ENCODE measurements at places on chromosomes 3 and 15.

DNA sequence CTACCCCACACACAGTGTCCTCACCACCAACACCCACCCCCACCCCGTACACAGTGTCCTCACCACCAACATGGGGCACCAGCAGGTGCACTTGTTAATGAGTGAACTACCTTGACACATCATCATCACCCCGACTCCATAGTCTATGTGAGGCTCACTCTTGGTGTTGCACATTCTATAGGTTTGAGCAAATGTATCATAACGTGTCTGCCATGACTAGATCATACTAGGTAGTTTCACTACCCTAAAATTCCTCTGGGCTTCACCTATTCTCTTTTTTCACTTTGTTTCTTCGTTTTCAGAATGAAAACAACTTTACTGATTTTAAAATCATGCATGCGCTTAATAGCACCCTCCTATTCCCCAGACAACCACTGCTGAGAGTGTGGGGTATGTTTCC, 102.6 kb upstream of the SLC6A6 start:
- DNase-seq, result no peak
- no peaks in the 10 kb centered on the region for H3K36me3 ChIP-seq
- peaks cover 43% of the 10 kb centered on the region for H3K4me1 ChIP-seq
- peaks cover 8% of the 10 kb centered on the region for H3K27me3 ChIP-seq

- DNase-seq, result no peak
- H3K27ac ChIP-seq, result no peak overlapping the region
- H3K4me1 ChIP-seq, result peaks cover 41% of the 10 kb centered on the region
- H3K27me3 ChIP-seq, result no peaks in the 10 kb centered on the region
- no peaks in the 10 kb centered on the region for H3K36me3 ChIP-seq
These were observed 44.3 kb downstream of the SLCO3A1 start for GRCh38 chr15:91897585-91898372.

- no peak overlapping the region for H3K4me3 ChIP-seq
- DNase-seq, result no peak
- H3K36me3 ChIP-seq, result no peaks in the 10 kb centered on the region
- peaks cover 21% of the 10 kb centered on the region for H3K4me1 ChIP-seq
These were observed 525.8 kb upstream of the PROK2 start for GRCh38 chr3:72310419-72311380.

- peaks cover 4% of the 10 kb centered on the region for H3K4me1 ChIP-seq
- DNase-seq, result no peak
- H3K27me3 ChIP-seq, result no peaks in the 10 kb centered on the region
- H3K27ac ChIP-seq, result no peak overlapping the region
- no peaks in the 10 kb centered on the region for H3K36me3 ChIP-seq
These were observed 364.4 kb upstream of the MCTP2 start for GRCh38 chr15:93866948-93867347.

- no peak overlapping the region for H3K4me3 ChIP-seq
- no peak for DNase-seq
- no peak overlapping the region for H3K27ac ChIP-seq
- H3K27me3 ChIP-seq, result no peaks in the 10 kb centered on the region
- H3K4me1 ChIP-seq, result no peaks in the 10 kb centered on the region
These were observed 3.1 kb upstream of the A4GNT start for GRCh38 chr3:138135146-138135832.

- H3K27me3 ChIP-seq, result no peaks in the 10 kb centered on the region
- no peaks in the 10 kb centered on the region for H3K36me3 ChIP-seq
- H3K27ac ChIP-seq, result no peak overlapping the region
These were observed 100.2 kb upstream of the BOC start for GRCh38 chr3:113111011-113111707.

- H3K4me1 ChIP-seq, result no peaks in the 10 kb centered on the region
- H3K36me3 ChIP-seq, result peaks cover 11% of the 10 kb centered on the region
- DNase-seq, result no peak
- H3K27me3 ChIP-seq, result no peaks in the 10 kb centered on the region
- no peak overlapping the region for H3K4me3 ChIP-seq
These were observed 8.5 kb downstream of the WDR53 start for GRCh38 chr3:196559826-196560225.

DNA sequence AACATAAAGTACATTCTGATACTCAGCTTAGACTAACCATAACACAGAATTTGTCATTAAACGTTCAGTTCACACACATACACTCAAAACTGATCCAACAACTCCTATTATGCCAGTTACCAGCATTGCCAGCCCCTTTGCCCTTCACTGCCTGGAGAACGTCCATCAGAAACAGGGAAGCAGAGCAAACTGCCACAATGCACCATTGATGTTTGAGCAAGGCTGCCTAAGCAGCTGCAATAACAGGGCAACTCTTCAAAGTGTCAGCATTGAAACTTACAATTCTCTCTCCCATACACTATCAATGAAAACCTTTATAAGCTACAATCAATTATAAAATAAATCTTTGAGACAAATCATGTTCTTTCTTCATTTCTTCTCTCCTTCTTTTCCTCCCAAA, 85.1 kb downstream of the ZBTB20 start:
- no peaks in the 10 kb centered on the region for H3K27me3 ChIP-seq
- H3K4me3 ChIP-seq, result no peak overlapping the region
- DNase-seq, result no peak
- H3K27ac ChIP-seq, result peak overlapping the region; percentile 11
- no peaks in the 10 kb centered on the region for H3K4me1 ChIP-seq

- no peak overlapping the region for H3K27ac ChIP-seq
- no peaks in the 10 kb centered on the region for H3K36me3 ChIP-seq
- no peak overlapping the region for H3K4me3 ChIP-seq
- H3K27me3 ChIP-seq, result peaks cover 11% of the 10 kb centered on the region
- peaks cover 19% of the 10 kb centered on the region for H3K4me1 ChIP-seq
- no peak for DNase-seq
These were observed 7.6 kb upstream of the GRIP2 start for GRCh38 chr3:14547693-14548092.

GRCh38 chr3:24259901-24260512, 234.6 kb downstream of the THRB start:
- no peaks in the 10 kb centered on the region for H3K27me3 ChIP-seq
- no peak overlapping the region for H3K4me3 ChIP-seq
- H3K36me3 ChIP-seq, result no peaks in the 10 kb centered on the region

- H3K4me1 ChIP-seq, result peaks cover 8% of the 10 kb centered on the region
- no peak overlapping the region for H3K27ac ChIP-seq
- no peak overlapping the region for H3K4me3 ChIP-seq
- H3K36me3 ChIP-seq, result no peaks in the 10 kb centered on the region
- DNase-seq, result no peak
These were observed 8.3 kb downstream of the ITGA11 start for GRCh38 chr15:68423359-68424296.

DNA sequence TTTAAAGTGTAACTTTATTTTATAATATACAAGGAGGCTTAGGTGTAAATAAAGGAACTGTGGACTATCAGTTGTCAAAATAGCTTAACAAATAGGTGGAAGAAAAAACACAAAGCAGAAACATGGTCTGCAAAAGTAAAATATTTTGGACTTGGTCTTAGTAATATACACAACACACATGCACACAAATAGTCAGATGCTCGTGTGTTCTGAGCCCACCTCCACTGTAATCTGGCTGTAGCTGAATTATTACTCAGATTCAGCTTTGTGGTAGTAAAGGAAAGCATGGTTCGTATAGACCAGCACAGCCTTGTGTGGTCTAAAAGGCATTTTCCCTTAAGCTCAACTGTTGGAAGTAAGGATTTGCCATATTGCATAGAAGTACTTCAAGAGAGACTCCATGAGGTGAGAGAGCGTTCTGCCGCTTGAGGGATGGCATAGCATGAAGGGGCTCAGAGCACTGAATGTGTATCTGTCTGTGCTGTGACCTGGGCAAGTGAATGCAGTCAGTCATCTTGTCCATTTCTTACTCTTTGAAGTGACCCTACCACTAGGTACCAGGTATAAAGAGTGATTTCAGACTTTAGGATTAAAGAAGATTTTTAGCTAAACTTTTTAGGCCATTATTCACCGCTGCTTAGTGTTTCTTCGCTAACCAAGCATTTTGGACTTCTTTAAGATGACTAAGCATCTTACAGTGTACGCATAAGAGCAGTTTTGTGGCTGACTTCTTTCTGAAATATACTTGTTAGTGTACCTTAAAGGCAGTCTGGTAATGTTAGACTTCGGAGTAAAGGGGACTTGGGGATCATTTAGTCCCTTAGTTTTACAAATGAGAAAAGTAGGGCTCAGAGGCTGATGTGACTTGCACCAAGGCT, 15.2 kb downstream of the TPM1 start:
- peaks cover 29% of the 10 kb centered on the region for H3K4me1 ChIP-seq
- H3K4me3 ChIP-seq, result no peak overlapping the region
- no peak overlapping the region for H3K27ac ChIP-seq
- DNase-seq, result no peak

GRCh38 chr15:36644191-36644896, 64.9 kb downstream of the CDIN1 start:
- H3K4me3 ChIP-seq, result no peak overlapping the region
- H3K27me3 ChIP-seq, result no peaks in the 10 kb centered on the region
- no peaks in the 10 kb centered on the region for H3K4me1 ChIP-seq
- no peak overlapping the region for H3K27ac ChIP-seq
- no peak for DNase-seq

- DNase-seq, result no peak
- no peak overlapping the region for H3K4me3 ChIP-seq
- no peaks in the 10 kb centered on the region for H3K4me1 ChIP-seq
- peaks cover 6% of the 10 kb centered on the region for H3K36me3 ChIP-seq
- H3K27ac ChIP-seq, result no peak overlapping the region
These were observed 29.8 kb upstream of the MUC13 start for GRCh38 chr3:124964387-124964786.

DNA sequence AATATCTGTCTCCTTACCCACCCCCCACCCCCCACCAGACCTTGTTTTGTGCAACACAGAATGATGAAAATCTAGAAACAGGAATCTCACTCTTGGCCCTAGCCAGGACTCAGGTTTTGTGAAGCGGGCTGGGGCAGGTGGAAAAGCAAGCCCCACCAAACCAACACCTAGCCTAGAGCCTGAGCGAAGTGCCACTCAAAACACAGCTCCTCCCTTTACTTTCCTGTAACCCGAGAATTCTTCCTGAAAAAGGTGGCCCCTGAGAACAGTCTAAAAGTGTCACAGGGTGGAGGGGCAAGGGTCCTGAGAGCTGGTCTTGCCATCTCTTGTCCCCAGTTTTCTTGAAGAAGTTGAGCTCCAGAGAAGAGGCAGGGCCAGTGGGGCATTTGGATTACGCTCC, 17.4 kb upstream of the RPUSD3 start:
- H3K27me3 ChIP-seq, result no peaks in the 10 kb centered on the region
- DNase-seq, result no peak
- H3K36me3 ChIP-seq, result no peaks in the 10 kb centered on the region
- H3K27ac ChIP-seq, result no peak overlapping the region
- H3K4me3 ChIP-seq, result no peak overlapping the region
- H3K4me1 ChIP-seq, result peaks cover 30% of the 10 kb centered on the region

- H3K4me1 ChIP-seq, result peaks cover 24% of the 10 kb centered on the region
- H3K27ac ChIP-seq, result peak overlapping the region; percentile 67
- H3K4me3 ChIP-seq, result no peak overlapping the region
- no peaks in the 10 kb centered on the region for H3K36me3 ChIP-seq
- H3K27me3 ChIP-seq, result no peaks in the 10 kb centered on the region
These were observed 67.0 kb downstream of the NOX5 start for GRCh38 chr15:69081310-69082004.

GRCh38 chr15:39629371-39629770, 48.5 kb downstream of the THBS1 start:
- DNase-seq, result no peak
- H3K36me3 ChIP-seq, result no peaks in the 10 kb centered on the region
- no peaks in the 10 kb centered on the region for H3K27me3 ChIP-seq
- H3K4me1 ChIP-seq, result peaks cover 30% of the 10 kb centered on the region
- H3K27ac ChIP-seq, result no peak overlapping the region
- no peak overlapping the region for H3K4me3 ChIP-seq

- no peak for DNase-seq
- H3K4me1 ChIP-seq, result peaks cover 9% of the 10 kb centered on the region
- no peaks in the 10 kb centered on the region for H3K27me3 ChIP-seq
- H3K36me3 ChIP-seq, result no peaks in the 10 kb centered on the region
- no peak overlapping the region for H3K4me3 ChIP-seq
These were observed 51.6 kb downstream of the TRPM1 start for GRCh38 chr15:31049682-31050615.

- no peaks in the 10 kb centered on the region for H3K27me3 ChIP-seq
- peaks cover 51% of the 10 kb centered on the region for H3K4me1 ChIP-seq
- peak overlapping the region; percentile 46 for H3K27ac ChIP-seq
- DNase-seq, result no peak
- no peak overlapping the region for H3K4me3 ChIP-seq
- H3K36me3 ChIP-seq, result no peaks in the 10 kb centered on the region
These were observed 10.7 kb downstream of the ITGB5 start for GRCh38 chr3:124876401-124876878.

- H3K27me3 ChIP-seq, result peaks cover 23% of the 10 kb centered on the region
- H3K4me1 ChIP-seq, result peaks cover 19% of the 10 kb centered on the region
- DNase-seq, result no peak
- no peak overlapping the region for H3K27ac ChIP-seq
- no peaks in the 10 kb centered on the region for H3K36me3 ChIP-seq
These were observed 4.7 kb downstream of the SYNM start for GRCh38 chr15:99109555-99110021.

DNA sequence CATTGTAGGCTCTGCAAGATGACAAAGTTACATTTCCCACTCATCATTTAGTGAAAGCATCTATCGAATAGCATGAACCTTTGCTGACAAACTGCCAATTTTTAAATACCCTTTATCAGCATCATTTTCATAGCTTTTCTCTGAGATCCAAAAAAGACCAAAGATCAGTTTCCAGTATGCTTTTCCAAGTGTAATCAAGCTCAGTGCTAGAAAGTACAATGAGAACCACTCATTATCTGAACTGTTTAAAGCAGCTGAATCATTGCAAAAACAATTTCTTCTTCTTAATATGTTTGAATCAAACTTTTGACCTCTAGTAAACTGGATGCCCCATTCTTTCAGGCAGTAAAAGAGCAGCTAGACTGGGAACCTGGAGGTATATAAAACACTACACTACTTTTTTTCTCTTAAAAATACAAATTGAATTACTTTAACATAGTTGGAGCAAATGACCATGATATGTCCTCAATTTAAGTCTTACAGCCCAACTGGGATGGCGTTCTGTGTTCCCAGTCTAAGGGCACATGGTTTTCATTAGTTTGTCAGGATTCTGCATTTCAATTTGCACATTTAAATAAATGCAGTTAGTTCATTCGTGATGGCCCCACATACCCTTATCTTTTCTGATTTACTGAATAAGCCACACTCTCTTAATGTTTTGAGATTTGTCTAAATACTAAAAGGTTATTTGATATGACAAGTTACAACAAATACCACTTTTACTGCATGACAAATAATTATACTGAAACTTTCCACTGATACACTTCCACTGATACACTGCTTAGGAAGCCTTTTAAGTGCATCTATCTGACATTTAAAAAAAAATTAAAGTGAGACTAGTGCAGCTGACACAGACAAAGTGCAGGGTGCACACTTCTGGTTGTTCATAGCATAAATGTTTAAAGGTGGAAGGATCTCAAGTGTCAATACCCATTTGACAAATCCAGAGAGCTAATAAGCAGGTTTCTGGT, 146.0 kb upstream of the FRMD4B start:
- H3K27ac ChIP-seq, result no peak overlapping the region
- no peaks in the 10 kb centered on the region for H3K27me3 ChIP-seq
- DNase-seq, result no peak
- no peak overlapping the region for H3K4me3 ChIP-seq

- H3K36me3 ChIP-seq, result no peaks in the 10 kb centered on the region
- H3K4me3 ChIP-seq, result peak overlapping the region; percentile 87
- DNase-seq, result no peak
- peak overlapping the region; percentile 96 for H3K27ac ChIP-seq
- H3K4me1 ChIP-seq, result peaks cover 65% of the 10 kb centered on the region
These were observed 1.4 kb downstream of the ZNF609 start for GRCh38 chr15:64461721-64462162.

GRCh38 chr15:49059491-49059890, 13.2 kb upstream of the SECISBP2L start:
- H3K4me3 ChIP-seq, result no peak overlapping the region
- DNase-seq, result no peak
- H3K27ac ChIP-seq, result no peak overlapping the region
- no peaks in the 10 kb centered on the region for H3K27me3 ChIP-seq
- no peaks in the 10 kb centered on the region for H3K4me1 ChIP-seq

Measured in suprapubic skin (tissue), 4 donors.